ENCODE measurements at places on chromosomes 12 and 14. TPM values are rescaled to one million over a fixed set of nuclear protein-coding genes. Genes with fewer than 3 reads are reported as not detected.

GRCh38 chr14:37416264-37416663, 178.8 kb downstream of the FOXA1 start:
- DNase-seq, result no peak

DNA sequence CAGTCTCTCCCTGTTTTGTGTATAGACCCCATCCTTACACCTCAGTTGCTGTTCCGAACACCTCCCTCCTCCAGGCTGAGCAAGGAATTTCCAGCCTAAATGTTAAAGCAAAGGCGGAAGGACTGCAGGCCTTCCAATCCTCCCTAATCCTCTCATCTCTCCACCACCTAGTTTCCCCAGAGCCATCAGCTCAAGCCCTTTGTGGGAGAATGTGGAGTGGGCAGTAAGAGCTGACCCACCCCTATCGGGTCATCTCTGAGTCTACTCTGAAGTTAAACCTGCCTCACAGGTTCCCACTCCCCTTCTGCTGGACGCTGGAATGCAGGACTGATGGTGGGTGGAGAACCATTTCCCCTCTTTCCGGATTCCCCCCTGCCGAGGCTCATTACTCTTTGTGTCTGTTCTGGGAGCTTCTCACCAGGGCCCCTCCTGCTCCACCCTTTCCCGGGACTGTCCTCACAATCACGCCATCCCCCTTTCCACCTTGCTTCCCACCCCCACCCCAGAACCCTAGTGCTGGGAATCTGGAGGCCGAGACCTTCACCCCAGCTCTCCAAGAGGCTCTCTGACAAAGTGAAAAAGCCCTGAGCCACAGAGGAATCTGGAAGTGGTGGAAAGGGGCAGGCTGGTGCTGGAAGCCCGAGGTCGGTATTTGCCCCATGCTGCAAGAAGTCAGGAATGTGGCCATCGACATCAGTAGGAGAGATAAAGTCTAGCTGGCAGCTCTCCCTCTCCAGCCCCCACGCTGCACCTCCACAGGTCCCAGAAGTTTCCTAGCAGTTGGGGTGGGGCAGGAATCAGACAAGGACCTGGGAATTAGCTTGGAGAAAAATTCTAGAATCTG, 3.3 kb upstream of the KRT18 start:
- no peak for DNase-seq

DNA sequence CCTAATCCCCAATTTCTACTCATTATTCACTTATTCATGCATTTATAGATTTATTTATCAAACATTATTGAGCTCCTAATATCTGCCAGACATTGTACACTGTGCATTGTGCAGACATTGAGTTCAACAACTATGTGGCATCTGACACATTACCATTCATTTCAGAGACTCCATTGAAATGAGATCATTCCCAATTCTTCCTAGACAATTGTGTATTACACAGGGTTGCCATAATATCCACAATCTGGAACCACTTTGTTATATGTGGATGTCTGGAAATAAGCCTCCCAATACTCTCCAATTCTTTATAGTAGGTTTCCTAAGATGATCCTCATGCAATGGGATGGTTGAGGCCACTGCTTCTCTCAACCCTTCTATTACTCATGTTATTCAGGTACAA, 165.0 kb downstream of the OTOGL start:
- DNase-seq, result no peak

DNA sequence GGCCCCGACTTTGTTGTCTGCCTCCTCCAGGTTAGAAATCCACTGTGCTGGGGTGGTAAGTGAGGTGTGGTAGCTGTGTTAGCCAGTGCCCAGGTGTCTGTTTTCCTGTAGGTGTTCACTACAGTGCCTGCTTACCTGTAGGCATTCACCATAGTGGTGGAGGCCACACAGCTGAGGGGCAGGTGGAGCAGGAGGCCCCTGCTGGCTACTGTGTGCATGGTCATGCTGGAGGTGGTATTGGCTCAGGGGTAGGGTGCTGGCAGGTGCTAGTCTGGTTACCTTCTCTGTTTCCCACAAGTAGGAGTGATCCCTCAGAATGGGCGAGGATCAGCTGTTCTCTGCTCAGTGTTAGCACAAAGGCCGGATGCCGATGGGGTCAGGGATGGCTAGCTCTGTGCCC, 217.3 kb downstream of the SYT10 start:
- DNase-seq, result no peak

- DNase-seq, result no peak
These were observed 344.5 kb upstream of the NAV3 start for GRCh38 chr12:77485961-77486854.

DNA sequence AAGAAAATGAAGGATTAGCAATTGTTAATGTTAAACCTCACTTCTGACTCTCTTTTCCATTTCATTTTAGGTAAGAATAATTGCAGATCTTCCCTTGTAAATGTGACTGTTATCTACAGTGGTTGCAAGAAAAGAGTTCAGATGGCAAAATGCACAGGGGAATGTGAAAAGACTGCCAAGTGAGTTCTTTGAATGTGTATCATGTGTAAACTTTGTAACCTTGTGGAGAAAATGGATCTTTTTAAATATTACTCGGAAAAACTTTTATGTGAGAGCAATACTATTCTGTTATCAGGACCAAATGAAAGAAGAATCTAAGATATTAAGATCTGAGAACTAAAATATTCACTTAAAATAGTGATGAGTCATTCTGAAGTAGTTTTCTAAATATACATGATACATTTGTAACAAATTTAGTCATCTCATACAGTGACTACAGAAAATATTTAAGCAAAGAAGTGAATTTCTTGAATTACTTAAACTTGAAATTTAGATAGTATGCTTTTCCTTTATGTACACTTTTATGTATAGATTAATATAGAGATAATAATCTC, 122.5 kb upstream of the CNTN1 start:
- DNase-seq, result no peak

GRCh38 chr14:72753044-72753710, 140.7 kb downstream of the DPF3 start:
- no peak for DNase-seq

- no peak for DNase-seq
These were observed 200.5 kb upstream of the PRICKLE1 start for GRCh38 chr12:42789808-42790760.

- DNase-seq, result no peak
These were observed 64.8 kb downstream of the HECTD4 start for GRCh38 chr12:112317481-112317880.

DNA sequence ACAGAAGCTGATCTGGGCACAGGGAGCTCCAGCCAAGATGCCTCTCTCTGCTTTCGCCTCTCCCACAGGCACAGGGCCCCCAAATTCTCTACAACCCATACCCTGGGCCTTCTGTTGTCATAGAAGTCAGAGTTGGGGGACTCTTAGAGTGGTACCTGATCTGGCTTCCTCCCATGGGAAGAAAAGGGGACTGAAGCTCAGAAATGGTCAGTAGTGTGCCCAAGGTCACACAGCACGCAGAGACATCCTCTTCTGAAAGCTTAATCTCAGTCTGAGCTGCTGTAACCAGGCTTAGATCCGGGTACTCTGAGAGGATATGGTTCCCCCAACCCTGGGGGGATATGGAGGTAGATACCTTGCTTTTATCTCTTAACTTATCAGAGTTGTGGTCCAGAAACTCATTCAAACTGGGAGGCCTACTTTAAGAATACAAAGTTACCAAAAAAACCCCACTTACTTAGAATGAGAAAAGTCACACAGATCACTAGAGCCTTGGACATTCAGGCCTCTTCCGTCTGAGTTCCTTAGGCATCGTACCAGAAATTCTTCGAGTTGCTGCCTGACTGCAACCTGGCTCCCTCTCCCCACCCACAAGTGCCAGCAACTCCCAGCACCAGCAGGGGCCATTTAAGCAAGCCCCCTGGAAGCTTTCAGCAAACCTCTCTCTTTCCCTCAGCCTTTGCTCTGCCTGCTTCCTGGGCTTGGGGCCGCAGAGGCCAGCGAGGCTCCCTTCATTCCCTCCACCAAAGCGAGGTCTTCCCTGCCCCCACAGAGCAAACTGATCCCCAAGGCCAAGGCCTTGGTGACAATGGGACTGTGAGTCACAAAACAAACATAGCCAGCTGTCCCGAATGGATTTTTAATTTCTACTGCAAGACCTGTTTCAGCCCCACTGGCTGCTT, 13.9 kb downstream of the KRT7 start:
- peak; percentile 12 for DNase-seq

DNA sequence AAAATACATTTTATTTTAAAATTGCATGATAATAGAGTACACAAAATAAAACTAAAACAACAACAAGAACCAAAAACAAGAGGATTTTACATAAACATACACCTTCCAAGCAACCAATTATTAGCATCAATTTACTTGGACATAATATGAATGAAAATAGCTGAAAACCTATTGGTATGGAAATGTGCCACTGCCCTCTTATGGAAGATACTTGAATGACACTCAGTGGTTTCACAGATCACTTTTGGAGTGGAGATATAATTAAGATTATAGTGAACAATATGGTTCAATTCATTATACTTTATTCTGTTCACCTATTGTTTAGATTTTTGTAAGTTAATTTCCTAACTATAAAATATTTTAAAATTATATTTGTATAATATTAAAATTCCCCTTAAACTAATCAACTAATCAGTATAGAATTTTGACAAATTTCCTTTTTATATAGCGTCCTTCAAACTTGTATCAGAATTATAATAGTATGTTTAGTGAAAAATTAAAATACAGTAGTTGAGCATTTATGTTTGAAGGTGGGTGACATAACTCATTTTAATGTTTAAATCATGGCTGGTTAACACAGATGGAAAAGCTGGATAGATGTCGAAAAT, 70.1 kb downstream of the SLC6A15 start:
- DNase-seq, result peak; percentile 8

DNA sequence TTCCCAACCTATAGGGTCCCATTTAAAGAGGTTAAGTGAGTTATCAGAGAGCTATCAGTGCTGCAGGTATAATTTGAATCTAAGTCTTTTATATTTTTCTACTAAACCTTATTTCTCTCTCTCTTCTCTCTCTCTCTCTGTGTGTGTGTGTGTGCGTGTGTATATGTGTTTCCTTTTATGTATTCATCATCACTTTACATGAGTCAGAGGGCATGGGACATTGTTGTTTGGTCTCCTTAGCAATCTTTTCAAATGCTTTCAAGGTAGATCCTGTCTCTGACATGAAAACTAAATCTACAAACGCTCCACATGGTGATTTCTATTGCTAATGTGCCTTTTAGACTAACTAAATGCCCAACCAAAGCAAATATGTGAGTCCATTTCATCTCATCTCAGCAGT, 459.7 kb downstream of the BTG1 start:
- no peak for DNase-seq

GRCh38 chr12:113555226-113555625, 83.6 kb upstream of the LHX5 start:
- DNase-seq, result no peak

- no peak for DNase-seq
These were observed 27.6 kb upstream of the ISM2 start for GRCh38 chr14:77526266-77526665.

DNA sequence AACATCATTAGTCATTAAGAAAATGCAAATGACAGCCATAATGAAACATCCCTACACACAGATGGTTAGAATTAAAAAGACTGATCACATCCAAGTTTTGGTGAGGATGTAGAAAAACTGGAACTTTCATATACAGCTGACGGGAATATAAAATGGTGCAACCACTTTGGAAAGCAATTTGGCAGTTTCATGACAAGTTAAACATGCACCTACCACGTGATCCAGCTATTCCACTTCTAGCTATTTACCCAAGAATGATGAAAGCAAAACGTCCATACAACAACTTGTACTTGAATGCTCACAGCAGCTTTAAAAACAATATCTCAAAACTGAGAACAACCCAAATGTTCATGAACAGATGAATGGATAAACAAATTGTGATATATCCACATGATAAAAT, 77.9 kb upstream of the AVPR1A start:
- DNase-seq, result no peak

GRCh38 chr12:3336606-3337311, 154.2 kb upstream of the PRMT8 start:
- peak; percentile 54 for DNase-seq

DNA sequence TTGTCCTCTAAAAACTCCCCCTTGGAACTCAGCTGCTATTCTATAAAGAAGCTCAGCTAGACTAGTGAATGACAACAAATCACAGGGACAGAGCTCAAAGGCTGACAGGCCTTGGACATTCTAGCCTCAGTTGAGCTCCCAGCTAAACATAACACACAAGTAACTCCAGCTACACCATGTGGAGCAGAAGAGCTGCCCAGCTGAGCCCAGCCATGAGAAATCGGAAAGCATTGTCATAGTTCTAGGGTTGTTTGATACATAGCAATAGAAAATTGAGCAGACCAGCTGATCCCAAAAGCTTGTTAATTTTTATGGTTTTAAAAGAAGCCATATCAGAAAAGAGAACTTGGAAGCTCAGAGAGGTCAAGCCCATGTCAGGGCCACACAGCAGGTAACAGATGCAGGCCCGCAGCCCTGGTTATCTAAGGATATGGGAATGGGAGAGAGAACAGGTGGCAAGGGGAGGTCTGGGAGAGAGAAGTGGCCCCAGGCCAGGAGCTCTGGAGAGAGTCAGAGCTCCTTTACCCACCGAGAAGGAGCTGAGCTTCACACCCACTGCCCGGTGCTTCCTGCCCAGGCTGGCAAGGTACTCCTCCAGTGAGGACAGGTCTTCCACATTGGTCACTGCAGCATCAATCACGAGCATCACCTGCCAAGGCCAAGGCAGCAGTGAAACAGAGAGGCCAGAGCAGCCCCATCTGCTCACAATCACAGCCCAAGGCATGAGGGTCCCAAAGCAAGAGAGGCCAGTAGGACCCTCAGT, 2.9 kb downstream of the NGB start:
- no peak for DNase-seq

DNA sequence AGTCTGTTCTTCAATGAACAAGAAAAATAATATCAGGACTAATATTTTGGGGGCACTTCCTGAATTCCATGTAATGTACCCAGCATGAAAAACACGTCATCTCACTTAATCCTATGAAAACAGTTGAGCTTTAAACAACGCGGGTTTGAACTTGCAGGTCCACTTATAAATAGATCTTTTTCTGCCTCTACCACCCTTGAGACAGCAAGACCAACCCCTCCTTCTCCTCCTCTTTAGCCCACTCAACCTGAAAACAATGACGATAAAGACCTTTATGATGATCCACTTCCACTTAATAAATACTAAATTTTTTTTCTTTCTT, 203.9 kb upstream of the KRR1 start:
- DNase-seq, result no peak

GRCh38 chr14:104693482-104694431, 4.3 kb downstream of the INF2 start:
- DNase-seq, result no peak

GRCh38 chr12:130013771-130014484, 110.1 kb upstream of the TMEM132D start:
- peak; percentile 70 for DNase-seq

- DNase-seq, result no peak
These were observed 78.0 kb downstream of the ARL6IP4 start for GRCh38 chr12:123058481-123058880.

The ERP27 gene
- not detected for total RNA-seq

The TEDC1 gene
- 5.7 TPM for total RNA-seq

The RAD9B gene
- 1.2 TPM for total RNA-seq

The TMTC1 gene
- total RNA-seq, result 17.1 TPM

The SYNDIG1L gene
- total RNA-seq, result 6.9 TPM

The TMTC2 gene
- total RNA-seq, result 15.9 TPM

The DBX2 gene
- 2.9 TPM for total RNA-seq

The UBE3B gene
- total RNA-seq, result 15.5 TPM

The C14orf180 gene
- not detected for total RNA-seq

The SLC24A4 gene
- total RNA-seq, result 0.41 TPM

The ACTN1 gene
- 15.1 TPM for total RNA-seq

The GZMB gene
- not detected for total RNA-seq

The CLEC1A gene
- total RNA-seq, result 0.41 TPM

The ASB2 gene
- under 0.01 TPM for total RNA-seq

The CCDC175 gene
- total RNA-seq, result 2.0 TPM

The CIROP gene
- not detected for total RNA-seq

The ASPG gene
- total RNA-seq, result 0.41 TPM

Data from frontal cortex (tissue), 4 donors.